ENCODE measurements at places on chromosomes 7 and 10.

DNA sequence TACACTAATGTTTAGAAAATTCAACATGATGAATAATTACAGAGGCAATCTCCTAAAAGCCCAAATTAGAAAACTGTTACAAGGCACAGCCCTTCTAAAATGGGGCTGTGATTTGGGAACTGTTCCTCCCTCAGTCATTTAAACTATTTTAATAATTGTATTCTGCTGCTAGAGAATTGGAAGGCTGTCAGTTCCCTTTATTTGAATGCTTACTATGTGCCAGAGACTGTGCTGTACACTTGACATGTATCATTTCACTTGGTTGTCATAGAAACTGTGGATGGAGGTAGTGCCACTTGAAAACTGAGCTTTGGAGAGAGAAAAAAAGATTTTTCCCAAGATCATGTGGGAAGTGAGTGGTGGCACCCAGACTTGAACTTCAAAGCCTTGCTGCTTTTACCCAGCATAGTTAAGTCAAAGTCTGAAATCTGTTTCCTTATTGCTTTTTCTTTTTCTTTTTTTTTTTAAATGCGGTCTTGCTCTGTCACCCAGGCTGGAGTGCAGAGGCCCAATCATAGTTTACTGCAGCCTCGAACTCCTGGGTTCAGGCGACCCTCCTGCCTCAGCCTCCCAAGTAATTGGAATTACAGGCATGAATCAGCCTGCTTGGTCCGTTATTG is 23.6 kb downstream of the UBE2D1 start:
- DNase-seq = no peak

DNA sequence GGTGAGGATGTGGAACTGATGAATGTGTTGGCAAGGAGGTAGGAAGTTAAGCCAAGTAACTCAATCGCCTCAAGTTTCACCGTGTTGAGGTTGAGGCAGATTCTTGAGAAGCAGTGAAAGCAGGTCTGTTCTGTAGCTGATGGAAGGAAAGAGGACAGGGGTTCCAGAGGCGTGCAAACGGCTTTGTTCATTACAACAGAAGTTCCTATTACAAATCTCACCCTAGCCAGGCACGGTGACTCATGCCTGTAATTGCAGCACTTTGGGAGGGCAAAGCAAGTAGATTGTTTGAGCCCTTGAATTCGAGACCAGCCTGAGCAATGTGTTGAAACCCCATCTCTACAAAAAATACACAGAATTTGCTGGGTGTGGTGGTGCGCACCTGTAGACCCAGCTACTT is 36.9 kb upstream of the PTF1A start:
- no peak for DNase-seq

DNA sequence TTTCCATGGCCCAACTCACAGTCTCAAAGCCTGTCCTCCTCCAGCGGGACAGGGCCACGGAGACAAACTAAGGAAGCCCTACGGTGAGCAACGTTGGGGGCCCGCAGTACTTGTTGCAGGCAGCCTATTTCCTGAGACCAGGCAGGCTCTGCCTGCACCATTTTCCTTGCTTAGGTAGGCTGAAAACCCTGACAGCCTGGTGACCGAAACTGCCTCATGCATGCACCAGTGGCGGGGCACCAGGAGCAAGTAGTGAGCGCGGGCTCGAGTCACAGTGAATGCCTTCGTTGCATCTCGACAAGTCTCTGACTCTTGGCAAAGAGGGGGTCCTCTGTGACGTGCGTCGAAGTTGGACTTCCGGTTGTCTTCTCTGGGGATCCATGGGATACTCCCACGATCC is 23.3 kb upstream of the ZNF273 start:
- DNase-seq = no peak

DNA sequence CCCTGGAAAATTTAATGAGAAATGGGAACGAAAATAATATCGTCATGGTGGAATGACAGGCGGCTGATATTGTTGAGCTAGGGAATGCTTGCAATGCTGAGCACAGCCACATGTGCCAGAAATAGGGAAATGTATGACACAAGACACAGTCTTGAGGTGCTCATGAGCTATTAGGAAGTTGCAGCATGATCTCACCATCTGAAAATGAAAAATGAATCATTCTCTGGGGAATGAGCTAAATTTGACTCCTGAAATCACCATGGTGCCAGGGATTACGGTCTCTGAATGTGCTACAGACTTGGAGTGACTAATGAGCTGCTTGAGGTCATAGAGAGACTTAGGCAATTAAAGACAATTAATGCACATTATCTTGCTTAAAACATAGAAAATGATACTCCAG is 845.0 kb downstream of the CNTNAP2 start:
- peak; percentile 64 for DNase-seq

- DNase-seq = no peak
Measured at GRCh38 chr7:3432911-3433310, 131.9 kb downstream of the SDK1 start.

- no peak for DNase-seq
Measured at GRCh38 chr7:92250603-92251002, 4.8 kb downstream of the ANKIB1 start.

GRCh38 chr10:111885919-111886318 is 297.6 kb downstream of the GPAM start:
- no peak for DNase-seq

DNA sequence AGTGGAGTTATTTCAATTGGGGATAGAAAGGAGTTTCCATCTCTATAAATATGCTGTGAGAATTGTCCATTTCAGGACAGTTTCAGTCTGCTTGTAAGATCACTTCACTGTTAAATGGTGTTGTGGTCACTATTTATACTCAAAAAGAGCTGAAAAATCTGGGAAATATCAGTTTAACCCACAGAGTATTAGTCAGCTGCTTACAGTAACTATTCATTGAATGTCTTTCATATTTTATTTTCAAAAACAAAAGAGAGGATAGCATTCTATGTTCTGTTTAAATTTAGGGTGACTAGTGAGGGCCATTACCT is 85.4 kb upstream of the PLXDC2 start:
- DNase-seq = no peak

- DNase-seq = peak; percentile 67
Measured at GRCh38 chr7:12951397-12951801, 264.0 kb downstream of the ARL4A start.

GRCh38 chr10:24617771-24618396 is 105.8 kb downstream of the ARHGAP21 start:
- DNase-seq = peak; percentile 59

GRCh38 chr10:50937230-50937907 is 51.9 kb upstream of the A1CF start:
- peak; percentile 32 for DNase-seq

GRCh38 chr7:128236924-128237586 is 4.0 kb upstream of the LEP start:
- DNase-seq = peak; percentile 89

Measured in EL (cell line).